ENCODE measurements at places on chromosomes 5 and 9.

DNA sequence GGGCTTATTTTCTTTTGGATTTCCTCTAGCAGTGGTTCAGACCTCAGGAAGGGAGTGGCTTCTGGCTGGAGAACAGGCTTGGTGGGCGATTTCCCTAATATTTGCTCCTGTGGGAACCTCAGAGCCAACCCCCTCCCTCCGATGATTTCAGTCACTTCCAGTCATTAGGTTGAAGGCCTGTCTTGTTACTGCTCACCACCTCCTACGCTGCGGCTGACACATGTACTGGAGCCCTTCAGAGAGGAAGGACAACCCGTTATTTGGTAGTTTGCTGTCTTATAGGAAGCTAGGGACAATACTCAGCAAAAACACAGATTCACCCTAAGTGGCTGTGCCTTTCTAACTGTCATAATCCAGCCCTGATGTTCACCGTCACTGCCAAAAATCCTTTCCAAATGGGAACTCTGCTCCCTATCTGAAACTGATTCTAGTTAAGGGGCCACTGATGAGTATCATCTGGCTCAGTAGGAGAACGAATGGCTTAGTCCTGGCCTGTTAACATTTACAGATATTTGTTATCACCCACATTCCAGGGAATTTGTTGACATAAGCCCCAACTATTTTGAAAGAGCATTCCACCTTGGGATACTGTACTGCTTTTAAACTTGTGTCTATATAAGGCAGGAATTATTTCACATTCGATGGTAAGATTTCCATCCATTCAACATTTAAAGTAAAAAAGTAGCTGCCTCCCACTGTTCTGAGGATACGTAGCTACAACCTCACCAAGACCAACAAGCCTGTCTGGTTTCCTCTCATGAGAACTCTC lies 29.3 kb upstream of the ANKH start:
- no peak for DNase-seq

GRCh38 chr9:69933445-69933844 lies 110.2 kb upstream of the MAMDC2 start:
- DNase-seq = no peak

GRCh38 chr9:6969805-6970204 lies 212.0 kb downstream of the KDM4C start:
- DNase-seq = no peak

DNA sequence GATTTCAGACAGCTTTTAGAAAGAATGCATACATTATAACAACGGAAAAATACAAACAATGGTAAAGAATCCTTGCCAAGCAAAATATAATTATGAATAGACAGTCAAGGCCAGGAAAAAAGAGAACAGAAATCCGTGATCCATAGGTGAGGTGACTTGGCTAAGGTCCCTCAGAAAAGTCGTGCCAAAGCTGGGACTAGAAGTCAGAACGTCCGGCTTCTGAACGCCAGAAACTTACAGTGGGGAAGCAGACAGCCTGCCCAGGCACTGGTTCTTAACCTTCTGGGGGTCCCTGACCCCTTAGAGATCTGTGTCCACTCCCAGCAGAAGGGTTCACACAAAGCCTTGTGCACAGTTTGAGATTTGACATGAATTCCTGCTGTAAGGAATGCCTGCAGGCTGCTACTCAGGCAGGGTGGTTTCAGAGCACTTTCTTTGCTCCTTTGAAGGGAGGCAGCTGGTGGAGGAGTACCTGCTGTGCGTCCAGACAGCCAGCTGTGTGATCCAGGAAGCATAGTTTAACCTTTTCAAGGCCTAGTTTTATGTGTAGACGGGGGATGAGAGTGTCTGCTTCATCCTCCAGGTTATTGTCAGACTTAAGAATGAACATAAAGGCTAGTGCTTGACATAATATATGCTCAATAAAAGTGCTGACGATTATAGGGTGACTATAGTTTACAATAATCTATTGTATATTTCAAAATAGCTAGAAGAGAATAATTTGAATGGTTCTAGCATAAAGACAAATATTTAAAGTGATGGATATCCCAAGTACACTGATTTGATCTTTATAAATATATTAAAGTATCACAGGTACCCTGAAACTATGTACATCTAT lies 852 bp downstream of the ARHGEF37 start:
- no peak for DNase-seq

- no peak for DNase-seq
These were observed 28.4 kb downstream of the NR2F1 start for GRCh38 chr5:93611273-93611975.

DNA sequence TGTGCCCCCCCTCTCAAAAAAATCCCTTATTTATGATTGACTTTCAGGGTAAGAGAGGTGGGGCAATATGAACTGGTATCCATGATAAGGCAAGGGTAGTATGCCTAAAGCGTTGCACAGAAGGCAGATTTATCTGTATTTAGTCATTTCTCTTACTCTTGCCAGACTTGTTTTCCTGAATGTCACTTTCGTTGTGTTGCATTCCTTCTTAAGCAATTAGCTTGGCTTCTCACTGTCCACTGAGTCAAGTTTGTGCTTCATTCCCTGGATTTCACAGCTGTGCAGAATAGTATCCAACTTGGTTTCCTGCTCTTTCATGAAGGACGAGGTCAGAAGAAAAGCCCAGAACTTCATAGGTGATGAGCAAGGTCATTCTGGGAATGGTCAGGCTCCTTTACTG lies 301.5 kb upstream of the ACTBL2 start:
- DNase-seq = no peak

DNA sequence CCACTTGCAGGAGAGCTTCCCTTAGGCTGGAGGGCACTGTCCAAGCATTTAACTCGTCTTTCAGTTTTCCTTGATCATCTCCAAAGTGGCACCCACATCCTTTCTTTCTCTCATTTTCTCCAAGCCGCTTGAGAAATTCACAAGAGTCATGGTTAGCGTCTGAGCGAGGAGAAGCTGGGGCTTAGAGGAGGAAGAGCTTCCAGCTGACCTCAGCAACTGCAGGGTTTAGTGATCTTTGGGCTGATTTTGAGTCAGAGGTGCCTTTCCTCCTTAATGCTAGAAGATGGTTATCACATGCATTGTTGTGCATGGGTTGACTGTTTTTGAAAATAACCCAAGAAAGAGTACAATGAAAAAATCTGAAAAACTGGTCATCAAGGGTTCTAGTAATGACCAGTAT lies 134.7 kb downstream of the GADD45G start:
- no peak for DNase-seq

GRCh38 chr9:30197954-30198353 lies 2186.5 kb upstream of the ACO1 start:
- DNase-seq = no peak

DNA sequence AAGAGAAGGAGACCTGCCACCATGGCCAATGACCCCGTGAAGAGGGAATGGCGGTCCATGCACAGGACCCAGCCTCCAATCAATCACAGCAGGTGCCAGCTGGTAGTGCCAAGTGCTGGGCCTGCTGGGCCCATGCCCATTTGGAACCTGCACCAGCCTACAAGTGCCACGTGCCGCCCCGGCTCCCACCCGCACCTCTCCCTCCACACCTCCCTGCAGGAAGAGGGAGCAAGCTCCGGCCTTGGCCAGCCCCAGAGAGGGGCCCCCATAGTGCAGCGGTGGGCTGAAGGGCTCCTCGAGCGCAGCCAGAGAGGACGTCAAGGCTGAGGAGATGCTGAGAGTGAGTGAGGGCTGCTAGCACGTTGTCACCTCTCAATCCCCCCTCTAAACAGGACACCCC lies 37.8 kb upstream of the NPR3 start:
- DNase-seq = no peak

DNA sequence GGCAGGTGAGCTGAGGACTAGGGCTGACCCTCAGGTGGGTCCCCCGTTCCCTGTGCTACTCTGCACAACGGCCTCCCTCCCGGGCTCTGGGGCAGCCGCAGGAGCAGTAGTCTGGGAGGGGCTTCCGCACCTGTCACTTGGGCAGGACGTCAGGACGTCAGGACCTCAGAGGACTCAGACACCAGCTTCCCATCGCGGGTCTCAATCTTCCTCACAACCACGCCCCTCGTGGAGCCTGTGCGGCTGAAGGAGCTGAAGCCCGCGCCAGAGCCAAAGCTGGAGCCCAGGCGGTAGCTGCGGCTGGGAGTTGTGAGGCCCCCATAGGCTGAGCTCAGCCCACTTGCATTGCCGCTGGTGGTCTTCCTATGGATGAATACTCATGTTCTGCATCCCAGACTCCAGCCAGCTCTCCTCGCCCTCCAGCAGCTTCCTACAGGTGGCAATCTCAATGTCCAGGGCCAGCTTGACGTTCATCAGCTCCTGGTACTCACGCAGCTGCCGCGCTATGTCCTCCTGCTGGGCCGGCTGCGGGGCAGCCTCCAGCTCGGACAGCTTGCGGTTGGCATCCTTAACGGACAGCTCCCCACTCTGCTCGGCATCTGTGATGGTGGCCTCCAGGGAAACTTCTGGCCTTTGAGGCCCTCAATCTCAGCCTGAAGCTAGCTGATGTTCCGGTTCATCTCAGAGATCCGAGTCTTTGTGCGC lies 381.4 kb upstream of the RGMB start:
- no peak for DNase-seq

GRCh38 chr9:20317701-20318100 lies 304.6 kb downstream of the MLLT3 start:
- no peak for DNase-seq

GRCh38 chr5:87589587-87589986 lies 176.9 kb upstream of the CCNH start:
- no peak for DNase-seq

DNA sequence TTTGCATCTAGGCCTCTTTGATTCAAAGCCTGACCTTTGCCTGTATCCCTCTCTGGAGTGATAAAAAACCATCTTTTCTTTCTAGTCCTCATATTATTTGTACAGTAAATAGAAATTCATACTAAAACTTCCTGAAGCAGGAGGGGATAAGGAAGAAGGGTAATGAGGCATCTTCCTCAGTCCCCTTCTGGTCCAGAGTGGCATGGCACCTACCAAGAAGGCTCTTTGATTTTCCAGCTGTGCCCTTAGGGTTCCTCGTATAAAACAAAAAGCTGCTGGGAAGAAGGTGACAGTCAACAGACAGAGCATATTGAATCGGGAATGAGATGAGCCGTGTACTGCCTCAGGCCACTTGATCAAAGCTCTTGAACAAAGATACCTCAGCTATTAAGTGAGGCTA lies 71.9 kb upstream of the SPDL1 start:
- no peak for DNase-seq

DNA sequence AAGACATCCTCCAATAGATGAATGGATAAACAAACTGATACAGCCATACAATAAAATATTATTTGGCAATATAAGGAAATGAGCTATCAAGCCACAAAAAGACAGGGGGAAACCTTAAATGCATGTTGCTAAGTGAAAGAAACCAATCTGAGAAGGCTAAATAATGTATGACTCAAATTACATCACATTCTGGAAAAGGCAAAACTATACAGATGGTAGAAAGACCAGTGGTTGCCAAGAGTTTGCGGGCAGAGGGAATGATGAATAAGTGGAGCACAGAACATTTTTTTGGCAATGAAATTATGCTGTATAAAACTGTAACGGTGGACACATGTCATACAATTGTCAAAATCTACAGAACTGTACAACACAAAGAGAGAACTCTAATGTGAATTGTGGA lies 63.3 kb downstream of the CSF2 start:
- no peak for DNase-seq

DNA sequence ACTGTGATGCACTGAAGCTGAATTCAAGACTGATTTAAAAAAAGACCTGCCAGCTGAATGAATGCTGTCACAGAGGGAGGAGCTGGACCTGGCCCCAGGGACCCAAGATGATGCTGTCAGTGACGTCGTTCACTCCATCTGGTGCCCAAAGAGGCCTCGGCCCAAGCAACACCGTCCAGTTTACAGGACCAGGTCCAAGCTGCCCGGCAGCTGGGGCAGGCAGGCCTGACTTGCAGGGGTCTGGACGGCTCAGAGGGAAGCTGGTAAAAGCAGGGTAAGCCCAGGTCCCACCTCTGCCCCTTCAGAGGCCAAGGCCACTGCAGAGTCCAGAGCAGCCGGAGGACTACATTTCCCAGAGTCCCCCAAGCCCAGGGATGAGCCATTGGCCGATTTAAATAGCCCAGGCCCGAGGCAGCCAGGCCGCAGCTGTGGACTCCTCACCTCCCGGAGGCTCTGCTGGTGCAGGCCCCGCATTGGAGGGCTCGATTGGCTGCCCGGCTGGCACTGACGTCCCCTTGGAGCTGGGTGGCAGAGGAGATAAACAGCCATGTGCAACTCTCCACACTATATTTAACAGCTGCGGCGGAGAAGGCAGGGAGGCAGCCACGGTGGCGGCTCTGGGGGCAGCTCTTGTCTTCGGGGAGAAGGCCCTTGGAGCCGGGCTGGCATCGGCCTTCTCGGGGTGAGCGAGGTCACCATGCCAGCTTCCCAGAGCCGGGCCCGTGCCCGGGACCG lies at the start of gene PLPP7:
Gene PLPP7 (plus strand): TSS at position 423 of the 735 bp plus-strand sequence. CDS start 275 bp downstream, at position 698.
- peak; percentile 69 for DNase-seq

DNA sequence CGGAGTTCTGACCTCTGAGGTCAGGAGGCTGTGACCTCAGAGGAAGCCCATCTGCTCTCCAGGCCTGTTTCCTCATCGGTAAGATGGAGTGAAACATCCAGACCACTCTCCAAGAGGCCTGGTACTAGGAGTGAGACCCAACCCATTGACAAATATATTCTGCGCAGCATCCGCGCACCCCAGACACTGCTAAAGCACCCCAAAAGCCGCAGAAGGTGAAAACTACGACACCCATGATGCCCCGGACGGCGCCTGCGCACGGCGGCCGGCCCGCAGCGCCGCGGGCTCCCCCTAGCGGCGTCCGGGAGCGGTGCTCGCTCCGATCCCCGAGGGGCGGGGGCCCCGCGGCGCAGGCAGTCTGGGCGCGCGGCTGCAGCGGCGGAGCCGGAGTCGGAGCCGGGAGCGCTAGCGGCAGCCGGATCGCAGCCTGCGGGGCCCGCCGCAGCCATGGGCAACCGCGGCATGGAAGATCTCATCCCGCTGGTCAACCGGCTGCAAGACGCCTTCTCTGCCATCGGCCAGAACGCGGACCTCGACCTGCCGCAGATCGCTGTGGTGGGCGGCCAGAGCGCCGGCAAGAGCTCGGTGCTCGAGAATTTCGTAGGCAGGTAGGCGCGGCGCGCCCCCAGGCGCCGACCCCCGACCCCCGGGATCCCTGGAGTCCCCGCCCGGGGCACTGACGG lies at the start of gene DNM1:
Gene DNM1 (plus strand): TSS at position 356 of the 683 bp plus-strand sequence. CDS start 92 bp downstream, at position 448.
- peak; percentile 97 for DNase-seq

DNA sequence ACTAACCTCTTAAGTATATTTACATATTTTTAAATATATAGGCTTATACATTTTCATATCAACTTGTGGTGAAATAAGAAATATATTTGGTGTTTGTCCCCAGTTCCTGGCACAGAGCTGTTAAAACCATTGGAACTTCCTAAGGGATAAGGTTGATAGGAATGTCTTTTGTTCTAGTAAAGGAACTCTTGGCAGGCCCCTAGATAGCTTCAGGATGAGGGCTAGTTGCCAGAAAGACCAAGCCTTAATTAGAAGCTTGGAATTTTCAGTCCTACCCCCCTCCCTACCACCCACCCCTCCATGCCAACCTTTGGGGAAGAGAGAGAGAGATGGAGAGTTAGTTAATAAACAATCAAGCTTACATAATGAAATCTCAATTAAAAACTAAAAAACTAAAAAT lies 638.6 kb upstream of the ACO1 start:
- DNase-seq = no peak

DNA sequence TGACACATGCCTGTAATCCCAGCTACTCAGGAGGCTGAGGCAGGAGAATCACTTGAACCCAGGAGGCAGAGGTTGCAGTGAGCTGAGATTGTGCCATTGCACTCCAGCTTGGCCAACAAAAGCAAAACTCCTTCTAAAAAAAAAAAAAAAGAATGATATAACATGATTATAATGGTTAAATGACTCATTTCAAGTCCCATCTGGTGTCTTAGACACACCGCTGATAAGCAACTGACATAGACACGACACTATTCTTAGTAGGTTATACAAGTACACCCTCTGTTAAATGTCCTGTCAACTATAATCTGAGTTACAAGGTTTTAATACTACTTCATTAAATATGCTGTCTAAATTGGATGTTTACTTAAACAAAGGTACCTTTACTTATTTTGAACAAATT lies 405.3 kb upstream of the CLINT1 start:
- DNase-seq = no peak

Data from HEK293T (cell line).